Tracheal epithelial cell (primary cell): ENCODE measurements at places on chromosomes 7 and 10. TPM values are rescaled to one million over a fixed set of nuclear protein-coding genes. Genes with fewer than 3 reads are reported as not detected.

Gene MARCHF5
- total RNA-seq: 19.0 and 22.8 TPM in 2 replicates

Gene XRCC2
- total RNA-seq: under 0.01 and 0.48 TPM in 2 replicates

Gene MEOX2
- 0.21 TPM in 1 of 2 replicates, not detected in the other for total RNA-seq

Gene NSMCE4A
- total RNA-seq: 29.0 and 30.6 TPM in 2 replicates

Gene ZPBP
- not detected in 2 replicates for total RNA-seq

Gene SPDYE11
- total RNA-seq: not detected in 2 replicates

Gene HOXA1
- 0.48 and 0.64 TPM in 2 replicates for total RNA-seq

Gene OR9A2
- total RNA-seq: not detected in 2 replicates

Gene CLDN12
- 55.8 and 62.2 TPM in 2 replicates for total RNA-seq

Gene NKX1-2
- 1.5 and 2.2 TPM in 2 replicates for total RNA-seq

Gene CPA2
- total RNA-seq: 0.43 TPM in 1 of 2 replicates, not detected in the other

Gene CLCN1
- under 0.01 TPM in 1 of 2 replicates, not detected in the other for total RNA-seq
